SK-N-MC (cell line): ENCODE measurements at places on chromosomes 7 and 10.
A peak's percentile ranks its signal among the peaks of the same experiment; 100 is the strongest.

DNA sequence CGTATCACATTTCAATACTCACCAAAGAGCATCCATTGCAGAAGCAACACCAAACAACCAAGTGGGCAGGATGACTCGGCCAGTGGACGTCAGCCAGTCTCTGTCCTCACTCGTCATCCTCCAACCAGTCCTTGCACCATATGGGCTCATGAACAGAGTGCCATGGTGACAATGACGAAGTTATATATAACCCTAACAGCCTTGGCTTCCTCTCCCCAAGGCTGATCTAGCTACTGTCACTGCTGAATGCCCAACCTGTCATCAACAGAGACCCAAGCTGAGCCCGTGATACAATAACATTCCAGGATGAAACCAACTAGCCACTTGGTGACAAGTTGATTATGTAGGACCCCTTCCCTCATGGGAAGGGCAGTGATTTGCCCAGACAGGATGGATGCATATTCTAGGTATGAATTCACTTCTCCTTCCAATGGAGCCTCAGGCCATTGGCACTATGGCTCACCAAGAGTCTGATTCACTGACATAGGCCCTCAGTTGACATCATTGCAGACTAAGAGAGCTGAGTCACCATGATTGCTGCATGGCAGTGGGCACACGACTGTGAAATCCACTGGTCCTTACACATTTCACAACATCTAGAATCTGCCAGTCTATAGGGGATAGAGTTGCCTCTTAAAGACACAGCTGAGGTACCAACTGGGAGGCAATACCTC is 26.3 kb upstream of the PPIF start:
- DNase-seq = no peak

GRCh38 chr7:83478616-83479015 is 170.3 kb downstream of the SEMA3E start:
- no peak for DNase-seq

DNA sequence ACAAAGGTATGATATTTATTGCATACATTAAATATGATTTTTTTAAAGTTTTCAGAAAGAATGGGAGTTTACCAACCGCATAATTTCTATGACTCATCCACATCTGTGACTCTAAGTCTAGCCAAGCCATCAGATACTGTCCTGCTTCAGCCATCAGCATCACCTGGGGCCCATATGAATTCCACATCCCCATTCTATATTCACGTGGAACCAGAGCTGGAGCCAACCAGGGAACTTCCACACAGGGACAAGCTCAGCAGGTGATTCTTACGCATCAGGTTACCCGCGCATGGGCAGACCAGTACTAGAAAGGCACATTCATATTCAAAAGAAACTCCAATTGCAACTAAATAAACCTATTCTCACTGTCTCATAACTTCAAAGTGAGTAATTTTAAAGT is 817.7 kb upstream of the IGFBP3 start:
- DNase-seq = no peak

GRCh38 chr7:7563269-7563668 is 3.4 kb upstream of the MIOS start:
- DNase-seq = no peak

GRCh38 chr7:98078197-98078870 is 28.3 kb upstream of the LMTK2 start:
- DNase-seq = no peak

- DNase-seq = no peak
Observed at GRCh38 chr7:132998763-132999162, 83.1 kb downstream of the CHCHD3 start.

DNA sequence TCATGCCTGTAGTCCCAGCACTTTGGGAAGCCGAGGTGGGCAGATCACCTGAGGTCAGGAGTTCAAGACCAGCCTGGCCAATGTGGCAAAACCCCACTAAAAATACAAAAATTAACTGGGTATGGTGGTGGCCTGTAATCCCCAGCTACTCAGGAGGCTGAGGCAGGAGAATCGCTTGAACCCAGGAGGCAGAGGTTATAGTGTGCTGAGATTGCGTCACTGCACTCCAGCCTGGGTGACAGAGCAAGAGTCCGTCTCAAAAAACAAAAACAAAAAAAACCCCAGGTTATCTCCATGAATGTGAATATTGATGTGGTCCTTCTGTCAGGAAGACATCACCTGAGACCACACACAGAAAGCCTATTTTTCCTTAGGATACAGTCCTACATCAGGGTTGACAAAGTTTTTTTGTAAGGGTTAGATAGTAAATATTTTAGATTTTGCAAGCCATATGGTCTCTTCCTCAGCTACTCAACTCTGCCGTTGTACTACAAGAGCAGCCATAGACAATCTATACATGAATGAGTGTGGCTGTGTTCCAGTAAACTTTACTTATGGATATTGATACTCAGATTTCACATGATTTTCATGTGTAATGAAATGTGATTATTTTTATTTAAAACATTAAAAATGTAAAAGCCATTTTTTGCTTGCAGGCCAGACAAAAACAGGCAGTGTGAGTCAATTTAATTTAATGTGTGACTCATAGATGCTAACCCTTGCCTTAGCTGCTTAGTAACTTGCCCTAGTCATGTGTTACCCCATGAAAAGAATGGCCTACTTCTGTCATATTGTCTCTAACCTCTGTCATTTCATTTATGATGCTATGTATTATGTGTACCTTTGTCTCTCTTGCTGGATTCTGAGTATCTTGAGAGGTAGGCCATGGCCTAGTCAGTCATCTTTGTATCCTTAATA is 78.1 kb downstream of the TPST1 start:
- DNase-seq = no peak

GRCh38 chr10:4243651-4244050 is 458.6 kb upstream of the KLF6 start:
- no peak for DNase-seq

DNA sequence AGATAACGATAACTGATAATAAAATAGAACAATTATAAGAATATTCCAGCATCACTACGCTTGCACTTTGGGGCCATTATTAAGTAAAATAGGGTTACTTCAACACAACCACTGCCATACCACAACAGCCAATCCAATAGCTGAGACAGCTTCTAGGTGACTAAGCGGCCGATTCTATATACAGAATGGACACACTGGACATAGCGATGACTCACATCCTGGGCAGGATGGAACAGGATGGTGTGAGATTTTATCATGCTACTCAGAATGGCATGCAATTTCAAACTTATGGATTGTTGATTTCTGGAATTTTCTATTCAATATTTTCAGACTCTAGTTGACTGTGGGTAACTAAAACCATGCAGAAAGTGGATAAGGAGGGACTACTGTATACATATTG is 920.9 kb downstream of the LRMDA start:
- DNase-seq = no peak

DNA sequence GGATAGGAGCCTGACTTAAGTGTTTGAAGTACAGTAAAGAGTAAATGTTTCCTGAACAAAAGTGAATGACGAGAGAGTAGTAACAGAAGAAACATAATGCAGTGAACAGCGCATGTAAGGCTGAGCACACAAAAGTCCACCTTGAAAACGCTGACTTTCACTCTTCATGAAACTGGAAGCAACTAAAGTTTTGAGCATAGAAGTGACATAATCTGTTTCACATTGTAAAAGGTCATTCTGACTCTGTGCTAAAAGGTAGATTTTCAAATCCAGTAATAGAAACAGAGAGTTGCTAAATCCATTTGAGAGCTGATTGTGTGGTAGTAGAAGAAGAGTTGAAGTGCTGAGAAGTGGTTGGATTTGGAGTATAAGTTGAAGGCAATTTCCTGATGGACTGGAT is 1037.0 kb downstream of the CNTNAP2 start:
- DNase-seq = no peak

GRCh38 chr7:73313521-73313906 is 4.9 kb upstream of the NSUN5 start:
- no peak for DNase-seq

- no peak for DNase-seq
Observed at GRCh38 chr10:57880446-57881227, 387.1 kb downstream of the IPMK start.

GRCh38 chr7:37977243-37977642 is 56.8 kb downstream of the EPDR1 start:
- DNase-seq = no peak

GRCh38 chr7:41730161-41730560 is 27.3 kb upstream of the INHBA start:
- DNase-seq = no peak

DNA sequence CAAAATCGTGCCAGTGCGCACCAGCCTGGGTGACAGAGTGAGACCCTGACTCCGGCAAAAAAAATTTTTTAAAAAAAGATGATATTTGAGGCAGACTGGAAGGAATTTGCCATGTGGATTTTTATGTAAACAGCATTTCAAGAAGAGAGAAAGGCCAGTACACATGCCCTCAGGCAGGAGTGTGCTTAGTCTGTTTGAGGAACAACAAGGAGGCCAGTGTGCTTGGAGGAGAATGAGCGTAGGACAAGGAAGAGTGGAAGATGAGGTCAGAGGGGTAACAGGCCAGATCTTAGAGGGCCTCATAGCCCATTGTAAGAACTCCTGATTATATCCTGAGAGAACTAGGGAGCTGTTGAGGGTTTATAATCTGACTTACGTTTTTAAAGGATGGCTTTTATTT is 17.2 kb upstream of the STRIP2 start:
- DNase-seq = no peak

DNA sequence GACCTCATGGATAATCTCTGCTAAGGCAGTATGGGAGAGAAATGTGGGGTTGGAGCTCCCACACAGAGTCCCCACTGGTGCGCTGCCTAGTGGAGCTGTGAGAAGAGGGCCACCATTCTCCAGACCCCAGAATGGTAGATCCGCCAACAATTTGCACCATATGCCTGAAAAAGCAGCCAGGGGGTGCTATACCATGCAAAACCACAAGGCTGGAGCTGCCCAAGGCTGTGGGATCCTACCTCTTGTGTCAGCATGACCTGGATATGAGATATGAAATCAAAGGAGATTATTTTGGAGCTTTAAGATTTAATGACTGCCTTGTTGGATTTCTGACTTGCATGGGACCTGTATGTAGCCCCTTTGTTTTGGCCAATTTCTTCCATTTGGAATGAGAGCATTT is 27.0 kb upstream of the SAMD9L start:
- no peak for DNase-seq

GRCh38 chr7:33719059-33719581 is 186.2 kb upstream of the BMPER start:
- DNase-seq = no peak

- DNase-seq = peak; percentile 18
Observed at GRCh38 chr7:22942191-22942590, 71.7 kb downstream of the HYCC1 start.

- no peak for DNase-seq
Observed at GRCh38 chr7:149616898-149617297, 119.3 kb upstream of the ZNF746 start.

DNA sequence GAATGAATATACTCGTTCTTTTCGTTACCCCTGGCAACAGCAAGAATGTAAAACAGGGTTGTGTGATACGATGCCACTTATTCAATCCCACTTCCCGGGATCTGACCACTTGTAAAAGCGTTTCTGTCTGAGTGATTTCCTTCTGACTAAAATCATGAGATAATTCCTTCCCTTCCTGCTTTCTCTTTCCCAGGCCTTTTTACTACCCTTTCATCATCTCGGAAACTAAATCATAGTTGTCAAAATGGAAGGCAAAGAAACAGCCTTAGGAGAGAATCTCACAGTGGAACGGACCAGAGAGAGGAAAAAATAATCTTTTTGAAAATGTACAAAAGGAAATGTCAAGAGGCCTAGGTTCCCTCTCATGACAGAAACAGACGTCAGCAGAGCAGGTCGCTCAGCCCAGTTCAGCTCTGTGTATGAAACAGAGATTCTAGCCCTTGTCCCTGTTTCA is 29.8 kb downstream of the DIP2C start:
- no peak for DNase-seq

DNA sequence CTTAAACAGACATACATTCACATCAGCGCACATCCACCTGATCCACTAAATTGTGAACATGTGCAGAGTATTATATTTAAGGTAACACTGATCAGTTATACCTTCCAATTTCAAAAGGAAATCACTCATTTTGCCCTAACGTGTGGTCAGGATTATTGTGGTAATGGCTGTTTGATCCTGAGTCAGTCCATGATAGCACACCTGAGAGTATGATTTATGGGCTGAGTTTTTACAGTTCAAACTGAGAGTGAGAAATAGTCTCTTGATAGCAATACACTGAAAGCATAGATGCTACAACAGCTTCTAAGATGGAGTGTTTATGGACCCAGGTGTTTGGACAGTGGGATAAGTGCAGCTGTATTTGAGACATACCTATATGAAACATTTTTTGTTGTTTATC is 96.7 kb downstream of the KIF20B start:
- no peak for DNase-seq

DNA sequence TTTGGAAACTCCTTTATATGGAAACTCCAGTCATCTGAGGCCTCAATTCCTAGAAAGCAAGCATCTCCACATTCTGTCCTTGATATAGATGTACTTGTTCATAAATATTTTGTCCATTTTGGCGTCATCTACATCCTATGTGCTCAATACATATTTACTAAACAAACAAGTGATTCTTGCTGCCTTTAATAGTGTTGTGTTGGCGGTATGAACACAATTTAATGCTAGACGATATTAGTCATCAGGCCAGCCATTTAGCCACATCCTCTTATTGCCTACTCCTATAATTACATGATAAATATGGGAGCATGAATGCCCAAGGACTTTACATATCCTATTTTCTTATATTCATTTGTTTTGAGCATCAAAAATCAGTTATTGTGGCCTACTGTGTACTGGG is 18.5 kb upstream of the IFRD1 start:
- DNase-seq = no peak

GRCh38 chr10:124211921-124212320 is 118.5 kb upstream of the CHST15 start:
- no peak for DNase-seq

GRCh38 chr7:114419441-114420272 is 5.0 kb downstream of the FOXP2 start:
- DNase-seq = no peak

DNA sequence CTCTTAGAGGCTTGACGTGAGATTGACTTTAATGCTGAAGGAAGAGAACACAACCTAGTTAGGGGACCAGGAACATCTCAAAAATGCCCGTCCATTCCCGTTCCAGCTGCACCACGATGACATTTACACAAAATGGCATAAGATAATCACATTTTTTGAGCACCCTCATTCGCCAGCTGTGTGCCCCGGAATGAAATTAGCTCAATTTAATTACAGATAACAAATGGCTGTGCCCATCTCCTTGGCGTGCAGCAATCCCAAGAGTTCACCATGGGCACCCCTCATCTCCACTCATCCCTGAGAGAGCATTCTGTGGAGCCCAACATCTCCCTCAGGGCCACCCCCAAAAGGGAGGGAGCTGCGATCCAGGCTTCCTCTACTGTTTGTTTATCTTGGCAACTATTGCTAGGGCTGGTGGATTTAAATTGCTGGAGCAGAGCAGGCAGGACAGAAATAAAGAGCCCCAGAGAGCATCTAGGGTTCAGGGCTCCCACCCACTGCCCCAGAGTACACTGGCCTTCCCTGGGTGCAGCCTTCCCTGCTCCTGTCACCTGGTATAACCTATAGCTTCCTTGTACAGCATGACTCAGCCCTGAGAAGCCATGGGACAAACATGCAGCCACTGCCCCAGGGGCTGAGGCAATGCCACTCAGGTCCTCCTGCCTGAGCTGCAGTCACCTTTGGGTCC is 263.5 kb downstream of the ZEB1 start:
- no peak for DNase-seq

- DNase-seq = no peak
Observed at GRCh38 chr7:133401225-133401624, 148.3 kb downstream of the EXOC4 start.
